Esophagus squamous epithelium (tissue), 5 donors: ENCODE measurements at places on chromosomes 1 and 21.

DNA sequence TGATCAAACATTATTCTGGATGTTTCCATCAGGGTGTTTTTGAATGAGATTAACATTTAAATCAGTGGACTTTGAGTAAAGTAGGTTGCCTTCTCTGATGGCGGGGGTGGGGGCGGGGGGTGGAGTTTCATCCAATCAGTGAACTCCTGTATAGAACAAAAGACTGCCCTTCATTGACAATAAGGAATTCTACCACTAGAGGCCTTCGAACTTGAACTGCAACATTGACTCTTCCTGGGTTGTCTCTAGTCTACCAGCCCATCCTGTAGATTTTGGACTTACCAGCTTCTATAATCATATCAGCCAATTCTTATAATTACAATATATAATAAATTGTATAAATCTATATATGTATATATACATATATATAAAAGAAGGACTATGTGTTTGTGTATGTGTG lies 520.4 kb upstream of the CXADR start:
- no peak overlapping the region for H3K27ac ChIP-seq
- H3K4me1 ChIP-seq = no peaks in the 10 kb centered on the region
- H3K36me3 ChIP-seq = no peaks in the 10 kb centered on the region
- no peak overlapping the region for H3K4me3 ChIP-seq
- no peaks in the 10 kb centered on the region for H3K27me3 ChIP-seq

GRCh38 chr1:38308780-38309179 lies 262.2 kb upstream of the POU3F1 start:
- no peaks in the 10 kb centered on the region for H3K36me3 ChIP-seq
- no peak overlapping the region for H3K4me3 ChIP-seq
- no peak for DNase-seq
- H3K27ac ChIP-seq = no peak overlapping the region

- H3K27me3 ChIP-seq = no peaks in the 10 kb centered on the region
- no peaks in the 10 kb centered on the region for H3K4me1 ChIP-seq
- no peak overlapping the region for H3K4me3 ChIP-seq
- H3K36me3 ChIP-seq = no peaks in the 10 kb centered on the region
Observed at GRCh38 chr1:115170961-115171392, 81.7 kb upstream of the TSPAN2 start.

GRCh38 chr1:31263408-31263807 lies 23.7 kb upstream of the NKAIN1 start:
- DNase-seq = no peak
- H3K27me3 ChIP-seq = no peaks in the 10 kb centered on the region
- H3K36me3 ChIP-seq = peaks cover 99% of the 10 kb centered on the region
- H3K4me1 ChIP-seq = no peaks in the 10 kb centered on the region
- H3K27ac ChIP-seq = no peak overlapping the region

- H3K36me3 ChIP-seq = no peaks in the 10 kb centered on the region
- H3K27me3 ChIP-seq = no peaks in the 10 kb centered on the region
- no peak overlapping the region for H3K4me3 ChIP-seq
- H3K27ac ChIP-seq = no peak overlapping the region
- H3K4me1 ChIP-seq = no peaks in the 10 kb centered on the region
- no peak for DNase-seq
Observed at GRCh38 chr1:60488847-60489246, 415.3 kb upstream of the C1orf87 start.

GRCh38 chr1:10398278-10398733 lies 558 bp upstream of the PGD start:
- DNase-seq = no peak
- H3K27ac ChIP-seq = peak overlapping the region; percentile 95
- peaks cover 15% of the 10 kb centered on the region for H3K4me1 ChIP-seq
- H3K36me3 ChIP-seq = peaks cover 13% of the 10 kb centered on the region

DNA sequence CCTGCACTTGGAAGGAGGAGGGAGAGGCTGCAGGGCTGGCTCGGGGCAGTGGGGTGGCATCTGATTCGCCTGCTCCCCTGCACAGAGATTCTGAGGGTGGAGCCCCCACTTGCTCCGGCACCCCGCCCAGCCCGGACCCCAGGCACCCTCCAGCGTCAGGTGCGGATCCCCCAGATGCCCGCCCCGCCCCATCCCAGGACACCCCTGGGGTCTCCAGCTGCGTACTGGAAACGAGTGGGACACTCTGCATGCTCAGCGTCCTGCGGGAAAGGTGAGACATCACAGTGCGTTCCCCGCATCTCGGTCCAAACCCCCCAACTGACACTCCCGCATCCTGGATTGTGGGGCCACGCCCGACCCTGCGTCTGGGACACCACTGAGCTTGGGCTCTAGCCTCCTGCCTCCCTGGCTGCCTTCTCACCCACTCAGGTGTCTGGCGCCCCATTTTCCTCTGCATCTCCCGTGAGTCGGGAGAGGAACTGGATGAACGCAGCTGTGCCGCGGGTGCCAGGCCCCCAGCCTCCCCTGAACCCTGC lies 7.9 kb downstream of the ADAMTSL4 start:
- H3K27me3 ChIP-seq = no peaks in the 10 kb centered on the region
- H3K4me3 ChIP-seq = no peak overlapping the region
- H3K4me1 ChIP-seq = peaks cover 58% of the 10 kb centered on the region
- no peak for DNase-seq

DNA sequence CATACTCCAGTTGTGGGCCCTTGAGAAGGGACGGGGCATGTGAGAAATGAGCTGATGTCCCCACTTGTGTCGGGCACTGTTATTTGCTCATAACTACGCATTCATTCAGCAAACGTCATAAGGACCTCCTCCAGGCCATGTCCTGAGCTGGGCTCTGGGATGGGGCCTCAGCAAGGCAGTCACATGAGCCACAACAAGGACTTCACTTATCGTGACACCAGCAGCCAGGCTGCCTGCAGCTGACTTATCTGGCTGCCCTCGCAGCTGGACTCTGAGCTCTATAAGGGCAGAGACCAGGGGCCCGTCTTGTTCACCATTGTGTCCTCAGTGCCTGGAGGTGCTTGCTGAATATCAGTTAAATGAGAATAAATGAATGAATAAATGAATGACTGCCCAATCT lies 37.5 kb upstream of the GRIK3 start:
- no peak overlapping the region for H3K27ac ChIP-seq
- no peaks in the 10 kb centered on the region for H3K36me3 ChIP-seq
- no peak for DNase-seq
